ENCODE measurements at places on chromosomes 2 and 18. TPM values are rescaled to one million over a fixed set of nuclear protein-coding genes. Genes with fewer than 3 reads are reported as not detected.

SGPP2 gene
- total RNA-seq, result 2.0 TPM

MTERF4 gene
- total RNA-seq, result 111 TPM

SOX11 gene
- total RNA-seq, result 58.1 TPM

SATB2 gene
- total RNA-seq, result 6.6 TPM

GALR1 gene
- 0.16 TPM for total RNA-seq

GRHL1 gene
- total RNA-seq, result 12.4 TPM

EGR4 gene
- total RNA-seq, result not detected

FLACC1 gene
- 2.9 TPM for total RNA-seq

LRRC30 gene
- 0.49 TPM for total RNA-seq

DCTN1 gene
- 129 TPM for total RNA-seq

TANK gene
- total RNA-seq, result 95.9 TPM

HNRNPLL gene
- total RNA-seq, result 120 TPM

CRYBA2 gene
- total RNA-seq, result 1,526 TPM

REEP1 gene
- total RNA-seq, result 34.9 TPM

PLCD4 gene
- 29.4 TPM for total RNA-seq

TUBA3E gene
- not detected for total RNA-seq

YIPF4 gene
- 62.9 TPM for total RNA-seq

ACSL3 gene
- 139 TPM for total RNA-seq

MOGAT1 gene
- not detected for total RNA-seq

Data from camera-type eye (tissue), 1 donor.